ENCODE measurements at places on chromosomes 16 and 17. TPM values are rescaled to one million over a fixed set of nuclear protein-coding genes. Genes with fewer than 3 reads are reported as not detected.

Gene MRPL45
- 14.5 TPM for total RNA-seq

GRCh38 chr16:56269281-56269680 lies 78.0 kb downstream of the GNAO1 start:
- no peak for DNase-seq

- no peak for DNase-seq
Observed at GRCh38 chr16:87931504-87931903, 4.8 kb downstream of the CA5A start.

DNA sequence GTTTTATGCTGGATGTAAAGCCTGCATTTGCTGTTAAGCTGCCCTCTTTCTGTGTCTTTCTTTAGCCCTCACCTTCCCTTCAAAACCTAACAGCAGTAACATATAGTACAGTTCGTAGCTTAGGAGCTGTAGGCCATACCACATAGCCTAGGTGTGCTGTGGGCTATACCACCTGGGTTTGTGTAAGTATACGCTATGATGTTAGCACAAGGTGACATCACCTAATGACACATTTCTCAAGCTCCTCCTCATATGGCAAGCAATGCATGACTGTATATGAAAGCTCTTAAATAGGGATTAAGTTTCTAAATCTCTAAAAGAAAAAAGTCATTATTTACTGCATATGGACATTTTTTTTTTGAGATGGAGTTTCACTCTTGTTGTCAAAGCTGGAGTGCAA lies 57.8 kb upstream of the TMEM97 start:
- DNase-seq, result no peak

- no peak for DNase-seq
Observed at GRCh38 chr16:28011223-28011622, 52.3 kb downstream of the GSG1L start.

Gene UMOD
- not detected for total RNA-seq

Gene CACNG1
- not detected for total RNA-seq

DNA sequence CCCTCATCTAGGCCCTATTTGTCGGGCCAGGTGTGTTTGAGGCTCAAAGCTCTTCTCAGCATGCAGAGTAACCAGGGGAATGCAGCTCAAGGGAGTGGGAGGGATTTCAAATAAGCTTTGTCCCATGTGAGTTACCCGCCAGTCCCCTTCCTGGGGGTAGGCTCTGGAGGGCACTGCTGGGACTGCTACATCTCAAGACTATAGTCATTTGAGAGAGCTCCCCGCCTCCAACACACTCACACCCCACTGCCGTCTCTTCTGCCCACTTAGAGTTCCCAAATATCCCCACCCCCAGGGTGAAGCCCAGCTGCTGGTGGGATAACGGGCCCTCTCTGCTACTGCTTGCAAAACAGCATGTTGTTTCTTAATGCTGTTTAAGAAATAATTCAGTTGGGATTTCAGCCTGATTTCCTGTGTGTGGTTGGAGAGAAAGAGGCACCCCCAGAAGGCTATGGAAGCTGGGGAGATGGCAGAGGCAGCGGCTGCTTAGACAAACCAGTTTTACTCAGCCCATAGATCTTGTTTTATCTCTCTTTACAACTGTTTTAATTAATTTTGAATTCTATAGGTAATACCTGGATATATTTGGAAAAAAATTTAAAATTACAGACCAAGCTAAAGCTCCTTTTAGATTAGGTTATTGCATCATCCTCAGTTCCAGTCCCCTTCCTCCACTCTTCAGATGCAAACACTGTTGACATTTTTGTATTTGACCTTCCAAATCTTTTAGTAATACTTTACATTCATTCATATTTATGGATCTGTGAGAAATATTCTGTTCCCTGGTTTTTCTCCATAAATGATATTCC lies 4.1 kb upstream of the MPO start:
- DNase-seq, result peak; percentile 7

- DNase-seq, result no peak
Observed at GRCh38 chr16:11224894-11225676, 30.9 kb downstream of the SOCS1 start.

DNA sequence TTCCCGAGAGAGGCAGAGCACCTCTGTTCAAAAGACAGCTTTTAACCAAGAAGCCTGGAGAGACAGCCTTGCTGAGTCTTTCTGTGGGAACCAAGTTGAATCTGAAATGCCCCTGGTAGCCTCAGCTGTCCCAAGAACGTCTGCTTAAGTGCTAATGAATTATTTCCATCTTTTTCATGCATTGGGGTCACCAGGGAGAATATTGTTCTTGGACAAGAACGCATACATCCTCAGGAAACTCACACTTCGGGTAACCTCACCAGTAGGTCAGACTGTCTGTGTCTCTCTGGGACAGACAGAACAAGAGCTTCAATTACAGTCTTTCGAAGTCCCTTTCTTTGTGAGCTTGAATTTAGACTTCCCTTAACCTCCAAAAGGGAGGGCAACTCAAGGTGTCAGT lies 134.6 kb upstream of the ADAMTS18 start:
- no peak for DNase-seq

Gene KRTAP4-4
- total RNA-seq, result not detected

- no peak for DNase-seq
Observed at GRCh38 chr17:74631468-74632450, 8.2 kb upstream of the CD300E start.

Gene KRTAP4-5
- not detected for total RNA-seq

Gene TIGD7
- 8.0 TPM for total RNA-seq

DNA sequence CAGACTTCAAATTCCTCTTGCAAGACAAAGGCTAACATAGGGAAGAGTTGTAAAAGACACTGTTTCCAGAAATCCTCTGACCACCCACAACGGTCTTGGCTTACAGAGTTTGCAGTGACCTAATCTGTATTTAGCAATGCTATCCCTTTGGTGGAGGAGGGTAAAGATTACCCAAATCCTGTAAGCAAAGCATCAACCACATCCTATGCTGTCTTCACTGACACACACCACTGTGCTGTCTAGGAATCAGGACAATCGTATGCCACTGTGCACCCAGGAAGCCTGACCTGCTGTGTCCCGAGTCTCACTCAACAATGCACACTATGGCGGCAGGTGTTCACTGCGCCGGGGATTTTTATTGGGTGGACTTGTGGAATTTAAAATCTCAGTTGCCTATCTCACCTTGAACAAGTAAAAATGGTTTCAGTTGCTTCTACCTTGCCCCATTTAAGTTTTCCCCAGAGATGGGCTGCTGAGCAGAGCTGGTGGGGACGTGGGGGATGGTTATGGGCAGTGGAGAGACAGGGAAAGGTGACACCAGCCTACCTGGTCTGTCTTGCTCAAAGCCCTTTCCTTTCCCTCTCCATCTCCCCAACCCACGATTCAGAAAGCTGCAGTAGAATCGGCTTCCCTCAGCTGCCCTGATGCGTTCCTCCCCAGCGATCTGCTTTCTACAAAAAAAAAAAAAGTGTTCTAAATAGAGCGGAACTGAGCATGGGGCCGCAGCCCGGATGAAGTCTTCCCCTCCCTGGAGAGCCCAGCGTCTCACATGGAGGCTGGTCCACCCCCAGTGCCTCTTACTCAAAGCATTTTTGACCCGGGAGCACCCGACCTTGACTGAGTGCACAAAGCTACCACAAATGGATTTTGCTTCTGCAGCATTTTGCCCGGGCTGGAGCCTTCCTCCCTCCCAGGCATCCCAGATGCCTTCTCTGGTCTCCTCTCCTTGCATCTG lies 271.5 kb downstream of the SOX9 start:
- no peak for DNase-seq

DNA sequence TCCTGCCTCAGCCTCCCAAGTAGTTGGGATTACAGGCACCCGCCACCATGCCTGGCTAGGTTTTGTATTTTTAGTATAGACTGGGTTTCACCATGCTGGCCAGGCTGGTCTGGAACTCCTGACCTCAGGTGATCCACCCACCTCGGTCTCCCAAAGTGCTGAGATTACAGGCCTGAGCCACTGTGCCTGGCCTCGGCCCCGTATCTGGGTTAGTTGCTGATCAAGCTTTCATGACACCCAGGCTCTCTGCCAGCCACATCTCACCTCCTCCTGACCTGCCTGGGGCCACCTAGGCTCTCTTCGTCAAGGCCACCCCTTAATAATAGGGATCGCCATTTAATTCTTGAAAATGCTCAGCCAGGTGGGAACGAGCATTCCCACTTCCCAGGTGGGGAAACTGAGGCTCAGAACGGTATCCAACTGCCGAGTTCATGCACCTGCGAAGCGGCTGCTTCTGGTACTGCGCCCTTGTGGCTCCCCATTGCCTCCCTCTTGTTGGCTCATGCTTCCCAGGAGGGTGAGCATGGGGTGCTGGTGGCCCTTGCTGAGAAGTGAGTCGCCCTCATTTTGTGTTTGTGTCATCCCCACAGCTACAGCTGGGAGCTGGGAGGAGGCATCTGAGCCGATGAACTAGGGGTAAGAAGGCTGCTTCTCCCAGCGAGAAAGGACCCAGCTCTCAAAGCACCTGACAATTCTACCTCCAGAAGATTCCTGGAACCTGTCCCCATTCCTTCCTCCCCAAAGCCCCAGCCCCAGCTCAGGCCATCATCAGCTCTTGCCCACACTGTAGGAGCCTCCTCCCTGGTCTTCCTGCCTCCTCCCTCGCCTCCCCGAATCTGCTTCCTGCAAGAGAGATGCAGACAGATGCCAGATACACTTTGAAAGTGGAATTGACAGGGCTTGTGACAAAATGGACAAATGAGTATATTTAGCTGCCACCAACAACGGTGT lies 17.3 kb upstream of the SNN start:
- DNase-seq, result no peak

- no peak for DNase-seq
Observed at GRCh38 chr16:75379911-75380847, 53.1 kb downstream of the CFDP1 start.

Gene GCGR
- not detected for total RNA-seq

GRCh38 chr16:82758904-82759303 lies 132.1 kb downstream of the CDH13 start:
- DNase-seq, result no peak

DNA sequence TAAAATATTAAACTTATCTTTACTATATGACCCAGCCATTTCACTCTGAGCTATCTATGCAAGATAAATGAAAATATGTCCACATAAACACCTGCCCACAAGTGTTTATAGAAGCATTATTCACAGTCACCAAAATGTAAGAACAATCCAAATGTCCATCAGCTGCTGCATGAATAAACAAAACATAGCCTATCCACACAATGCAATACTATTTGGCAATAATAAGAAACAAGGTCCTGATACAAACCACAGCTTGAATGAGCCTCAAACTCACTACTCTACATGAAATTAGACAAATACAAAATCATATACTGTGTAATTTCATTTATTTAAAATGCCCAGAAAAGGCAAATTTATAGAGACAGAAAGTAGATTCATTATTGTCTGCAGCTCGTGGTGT lies 355.1 kb downstream of the CDH8 start:
- DNase-seq, result no peak

Gene TNFRSF12A
- total RNA-seq, result 2.9 TPM

Gene PYDC1
- total RNA-seq, result 10.6 TPM

- DNase-seq, result no peak
Observed at GRCh38 chr17:64264891-64265290, 1.8 kb upstream of the TEX2 start.

DNA sequence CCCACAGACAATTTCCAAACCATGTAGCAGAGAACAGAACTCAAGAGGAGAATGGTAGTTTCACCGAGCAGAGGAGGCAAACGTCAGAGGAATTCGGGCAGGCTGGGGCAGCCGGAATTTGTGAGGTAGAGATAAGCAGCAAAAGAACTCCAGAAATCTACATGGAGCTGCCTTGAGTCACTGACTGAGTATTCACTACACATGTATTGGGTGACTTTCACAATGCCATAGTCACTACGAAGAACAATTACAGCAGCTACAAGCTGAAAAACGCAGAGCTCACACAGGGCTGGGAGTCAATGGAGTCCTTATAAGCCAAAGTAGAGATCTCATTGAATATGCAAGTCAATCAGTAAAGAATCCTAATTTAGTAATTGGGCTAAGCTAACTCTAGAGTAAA lies 13.4 kb downstream of the CMC2 start:
- no peak for DNase-seq

DNA sequence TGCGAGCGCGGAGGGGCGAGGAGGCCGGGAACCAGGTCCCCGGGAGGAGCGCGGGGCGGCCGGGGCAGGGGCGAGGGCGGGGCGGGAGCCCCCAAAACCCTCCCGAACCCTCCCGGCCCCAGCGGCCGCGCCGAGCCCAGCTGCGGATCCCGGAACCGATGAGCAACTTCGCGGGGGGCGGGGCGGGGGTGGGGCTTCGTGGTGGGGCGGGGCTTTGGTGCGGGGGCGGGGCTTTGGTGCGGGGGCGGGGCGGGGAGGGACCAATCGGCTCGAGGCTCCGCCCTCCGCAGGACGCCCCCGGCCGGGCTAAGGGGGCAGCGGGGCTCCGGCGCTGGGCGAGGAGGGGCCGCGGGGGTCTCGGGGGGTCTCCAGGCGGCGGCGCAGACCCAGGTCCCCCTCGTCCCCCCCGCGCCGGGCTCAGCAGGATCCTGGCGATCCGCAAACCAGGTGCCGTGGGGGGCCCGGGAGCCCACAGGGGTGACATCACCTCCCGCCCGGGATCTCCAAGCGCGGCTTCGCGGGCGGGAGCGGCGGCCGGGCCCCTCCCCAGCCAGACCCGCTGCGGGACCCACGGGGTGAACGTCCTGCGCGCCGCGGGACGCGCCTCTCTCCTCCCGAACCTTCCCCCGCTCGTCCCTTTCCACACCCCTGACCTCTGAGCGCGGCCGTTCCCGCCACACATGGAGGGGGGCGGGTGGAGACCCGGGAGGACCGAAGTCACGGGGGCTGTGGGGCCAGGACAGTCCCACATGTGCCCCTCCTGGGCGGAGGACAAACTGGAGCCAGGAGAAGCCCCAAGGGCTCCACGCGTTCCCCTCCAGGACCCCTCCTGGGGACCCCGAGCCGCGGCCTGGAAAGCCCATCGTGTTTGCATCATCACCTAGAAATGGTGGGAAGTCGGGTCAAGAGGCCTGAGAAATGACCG lies at the start of gene ABR:
TSS of gene ABR (minus strand) at position 164 of the 925 bp plus-strand sequence. CDS start 254 bp downstream, outside the sequence.
- DNase-seq, result no peak

GRCh38 chr17:63543822-63544420 lies 6.4 kb upstream of the DCAF7 start:
- no peak for DNase-seq

DNA sequence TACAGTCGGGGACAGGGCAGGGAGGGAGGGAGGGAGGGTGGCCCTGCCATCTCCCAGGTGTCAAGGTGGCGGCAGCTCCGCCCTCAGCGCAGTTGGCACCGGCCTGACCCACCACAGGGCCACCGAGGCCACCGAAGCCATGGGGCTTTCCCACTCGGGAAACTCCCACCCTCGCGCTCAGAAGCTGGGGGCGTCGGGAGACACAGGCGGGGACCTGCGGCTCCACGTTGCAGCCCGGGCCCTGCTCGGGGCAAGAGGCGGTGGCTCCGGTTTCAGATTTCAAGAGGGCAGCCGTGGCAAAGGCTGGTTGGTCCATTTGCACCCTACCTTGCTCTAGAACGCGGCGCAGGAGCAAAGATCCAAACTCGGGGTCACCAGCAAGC lies 544 bp downstream of the CYB561 start:
- no peak for DNase-seq

Gene UTS2R
- total RNA-seq, result 2.5 TPM

Measured in dorsolateral prefrontal cortex (tissue), 122 donors.